Esophagus muscularis mucosa (tissue), 4 donors: ENCODE measurements at places on chromosomes 1 and 21. TPM values are rescaled to one million over a fixed set of nuclear protein-coding genes. Genes with fewer than 3 reads are reported as not detected.

DNA sequence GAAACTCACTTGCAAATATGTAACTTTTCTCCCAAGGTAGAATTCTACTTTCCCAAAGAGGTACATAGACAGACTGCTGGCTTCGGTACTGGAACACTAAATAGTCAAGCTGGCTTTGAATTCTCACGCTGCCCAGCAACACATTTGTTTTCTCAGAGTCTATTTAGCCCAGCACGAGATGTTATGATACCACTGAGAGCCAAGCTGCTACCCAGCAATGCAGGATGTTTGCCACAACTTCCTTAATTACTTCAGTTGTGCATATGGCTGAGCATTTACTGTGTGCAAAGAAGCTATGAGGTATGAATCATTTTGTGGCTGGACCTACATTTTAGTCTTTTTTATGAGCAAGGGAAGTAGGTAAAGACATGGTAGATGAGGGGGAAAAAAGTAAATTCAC lies 793.2 kb downstream of the PLA2G4A start:
- no peak for DNase-seq

DNA sequence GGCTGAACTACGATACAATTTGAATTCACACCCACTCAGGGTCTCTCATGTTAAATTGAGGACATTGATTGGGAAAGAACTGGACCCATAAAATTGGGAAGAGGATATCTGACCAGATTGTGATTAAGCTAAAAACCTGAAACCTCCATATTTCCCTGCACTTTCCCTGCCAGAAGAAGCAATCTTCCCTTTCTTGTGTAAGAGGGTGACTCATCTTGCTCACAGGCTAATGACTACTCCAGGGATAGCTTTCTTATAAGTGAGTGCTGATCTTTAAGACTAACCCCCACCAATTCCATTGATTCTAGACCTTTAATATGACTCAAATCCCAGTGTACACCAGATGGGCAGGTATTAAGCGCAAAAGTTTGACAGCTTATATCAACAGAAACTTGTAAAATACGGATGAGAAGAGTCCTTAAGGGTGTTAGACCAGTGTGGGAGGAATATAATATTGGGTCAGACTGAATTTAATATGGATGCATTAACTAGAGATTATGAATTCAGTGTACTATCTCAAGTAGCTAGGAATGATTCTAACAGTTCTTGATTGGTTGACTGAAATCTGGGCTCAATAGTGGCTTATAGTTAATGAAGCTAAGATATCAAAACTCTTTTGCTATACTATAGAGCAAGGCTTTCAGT lies 12.1 kb upstream of the SGIP1 start:
- no peak for DNase-seq

- DNase-seq, result no peak
Observed at GRCh38 chr1:22056936-22057335, 4.4 kb downstream of the CDC42 start.

DNA sequence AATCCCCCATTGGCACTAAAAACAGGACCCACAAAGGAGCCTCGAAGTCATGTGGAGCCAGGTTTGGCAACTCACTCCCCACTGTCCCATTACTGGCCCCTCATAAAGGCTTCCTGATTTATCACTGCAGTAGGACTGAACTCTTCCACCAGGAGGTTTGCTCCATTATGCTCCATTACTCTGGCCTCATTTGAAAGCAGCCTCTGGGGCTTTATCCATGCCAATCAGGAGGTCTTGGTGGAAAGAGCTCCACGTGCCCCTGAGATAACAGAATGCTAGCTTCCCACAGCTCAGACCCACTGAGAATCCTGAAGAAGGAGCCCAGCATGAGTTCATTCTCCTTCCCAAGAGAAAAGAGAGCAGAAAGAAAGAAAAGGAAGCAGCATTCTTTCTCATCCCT lies 76.4 kb downstream of the HIVEP3 start:
- no peak for DNase-seq

DNA sequence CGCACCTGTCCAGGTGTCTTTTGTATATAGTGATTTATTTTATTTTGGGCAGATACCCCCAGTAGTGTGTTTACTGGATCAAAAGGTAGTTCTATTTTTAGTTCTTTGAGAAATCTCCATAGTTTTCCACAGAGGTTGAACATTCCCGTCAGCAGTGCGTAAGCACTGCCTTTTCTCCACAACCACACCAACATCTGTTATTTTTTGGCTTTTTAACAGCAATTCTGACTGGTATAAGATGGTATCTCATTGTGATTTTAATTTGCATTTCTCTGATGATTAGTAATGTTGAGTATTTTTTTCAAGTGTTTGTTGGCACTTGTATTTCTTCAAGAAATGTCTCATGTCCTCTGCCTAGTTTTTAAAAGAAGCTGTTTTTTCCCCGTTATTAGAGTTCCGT lies 39.2 kb downstream of the FOXJ3 start:
- no peak for DNase-seq

GRCh38 chr1:216627252-216627651 lies 96.0 kb downstream of the ESRRG start:
- DNase-seq, result no peak

DNA sequence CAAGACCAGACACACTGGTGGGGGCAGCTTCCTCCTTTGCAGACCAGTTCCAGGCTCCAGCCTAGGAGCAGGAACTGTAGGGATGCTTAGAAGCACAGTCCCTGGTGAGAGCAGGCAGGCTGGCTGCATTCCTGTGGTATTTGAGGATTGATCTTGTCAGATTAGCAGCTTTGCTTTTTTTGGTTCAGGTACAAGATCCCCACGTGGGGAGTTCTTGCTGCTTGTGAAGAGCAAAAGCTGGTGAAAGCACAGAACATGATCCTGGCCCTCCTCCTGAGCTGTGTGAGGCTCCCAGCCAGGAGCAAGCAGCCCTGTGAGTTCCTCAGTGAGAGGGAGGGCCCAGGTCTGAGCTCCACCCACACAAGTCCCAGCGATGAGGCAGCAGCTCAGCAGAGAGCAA lies 75.3 kb upstream of the ARTN start:
- no peak for DNase-seq

GRCh38 chr1:89098857-89099256 lies 27.1 kb downstream of the GBP2 start:
- DNase-seq, result no peak

DNA sequence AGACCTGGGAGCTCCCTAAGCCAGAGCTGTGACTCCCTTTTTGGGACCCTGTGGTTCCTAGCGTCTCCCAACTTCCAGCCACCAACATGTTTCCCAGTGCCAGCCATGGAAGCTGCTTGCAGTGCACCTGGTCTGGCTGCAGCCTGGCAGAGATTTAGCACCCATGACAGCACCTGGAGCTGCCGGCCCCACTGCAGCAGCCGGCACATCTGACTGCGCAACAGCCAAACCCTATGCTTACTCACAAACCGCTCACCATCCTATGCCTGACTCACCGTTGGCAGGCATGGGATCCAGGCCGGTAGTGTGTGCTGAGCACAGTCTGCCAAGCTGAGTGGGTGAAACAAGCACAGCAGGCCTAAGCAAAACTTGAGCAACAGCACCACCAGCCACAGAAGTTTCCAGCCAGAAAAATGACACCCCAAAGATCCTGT lies 435.9 kb upstream of the PRMT6 start:
- DNase-seq, result no peak

- no peak for DNase-seq
Observed at GRCh38 chr1:116836099-116836498, 73.6 kb upstream of the PTGFRN start.

- DNase-seq, result peak; percentile 37
Observed at GRCh38 chr1:91065337-91065736, 43.5 kb upstream of the ZNF644 start.

GRCh38 chr1:146032631-146033219 lies 11.2 kb upstream of the HJV start:
- DNase-seq, result no peak

DNA sequence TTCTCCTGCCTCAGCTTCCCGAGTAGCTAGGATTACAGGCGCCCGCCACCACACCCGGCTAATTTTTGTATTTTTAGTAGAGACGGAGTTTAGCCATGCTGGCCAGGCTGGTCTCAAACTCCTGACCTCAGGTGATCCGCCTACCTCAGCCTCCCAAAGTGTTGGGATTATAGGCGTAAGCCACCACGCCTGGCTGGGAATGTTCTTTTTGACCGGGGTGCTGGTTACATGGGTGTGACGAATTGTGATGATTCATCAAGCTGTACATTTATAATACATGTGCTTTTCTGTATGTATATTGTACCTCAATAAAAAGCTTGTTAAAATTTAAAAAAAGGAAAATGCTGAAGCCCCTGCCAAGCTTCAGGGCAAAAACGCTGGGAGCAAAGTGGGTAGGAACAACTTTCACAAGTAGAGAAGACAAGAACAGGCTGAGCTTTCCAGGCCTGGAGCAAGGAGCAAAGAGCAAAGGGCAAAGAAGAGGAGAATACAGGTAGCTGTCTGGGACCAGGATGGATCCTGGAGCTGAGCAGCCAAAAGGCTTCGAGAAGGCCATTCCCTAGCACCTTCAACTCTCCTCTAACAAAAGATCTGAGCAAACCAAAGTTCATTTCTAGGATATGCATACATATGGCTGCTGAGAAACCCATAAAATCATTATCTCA lies 20.5 kb upstream of the YRDC start:
- DNase-seq, result no peak

- DNase-seq, result no peak
Observed at GRCh38 chr1:115648717-115649691, 7.2 kb downstream of the VANGL1 start.

- DNase-seq, result no peak
Observed at GRCh38 chr1:192756847-192757246, 52.0 kb upstream of the RGS2 start.

- no peak for DNase-seq
Observed at GRCh38 chr1:60696512-60696911, 385.8 kb upstream of the NFIA start.

DNA sequence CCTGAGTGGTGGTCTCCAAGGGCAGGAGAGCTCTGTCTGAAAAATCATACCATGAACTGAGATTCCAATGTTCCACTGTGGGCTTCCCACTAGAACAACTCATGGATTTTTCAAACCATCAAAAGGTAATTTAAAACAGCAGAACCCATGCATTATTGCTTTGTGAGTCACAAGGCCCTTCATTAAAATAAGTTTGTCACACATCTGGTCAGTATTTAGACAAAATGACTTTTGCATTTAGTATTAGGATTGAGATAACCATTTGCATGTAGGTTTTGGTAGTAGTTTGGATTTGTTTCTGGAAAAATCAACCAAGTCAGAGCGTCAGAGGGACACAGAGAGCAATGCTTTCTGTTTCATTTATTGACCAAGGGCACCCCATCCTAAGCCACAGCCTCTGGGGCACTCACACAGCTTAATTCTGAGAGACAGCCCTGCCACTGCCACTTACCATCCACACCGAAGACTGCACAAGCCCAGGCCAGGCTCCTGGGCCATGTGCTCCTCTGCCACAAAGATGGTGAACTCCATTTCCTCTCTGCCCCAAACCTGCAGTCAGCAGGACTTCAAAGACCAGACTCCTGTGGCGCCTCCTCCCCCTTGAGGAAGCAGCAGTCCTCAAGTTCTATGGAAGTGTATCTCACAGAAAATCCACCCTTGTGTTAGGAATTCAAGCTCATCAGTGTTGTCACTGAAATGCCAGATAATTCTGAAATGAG lies 132.6 kb upstream of the DUSP10 start:
- DNase-seq, result peak; percentile 89

DNA sequence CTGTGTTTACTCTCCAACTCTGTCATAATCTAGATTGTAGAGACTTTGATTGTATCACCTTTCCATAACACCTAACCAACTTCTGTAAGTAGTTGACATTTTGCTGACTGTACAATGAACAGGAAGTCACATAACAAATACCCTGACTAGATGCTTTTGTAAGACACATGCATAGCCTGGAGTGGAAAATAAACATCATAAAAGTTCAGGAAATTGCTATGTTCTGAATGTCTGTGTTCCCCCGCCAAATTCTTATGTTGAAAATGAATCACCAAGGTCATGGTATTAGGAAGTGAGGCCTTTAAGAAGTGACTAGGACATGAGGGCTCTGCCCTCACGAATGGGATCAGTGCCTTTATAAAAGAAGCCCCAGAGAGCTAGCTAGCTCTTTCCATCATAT lies 40.4 kb upstream of the ZSWIM5 start:
- DNase-seq, result no peak

- DNase-seq, result peak; percentile 64
Observed at GRCh38 chr1:231020816-231021215, 19.2 kb downstream of the FAM89A start.

DNA sequence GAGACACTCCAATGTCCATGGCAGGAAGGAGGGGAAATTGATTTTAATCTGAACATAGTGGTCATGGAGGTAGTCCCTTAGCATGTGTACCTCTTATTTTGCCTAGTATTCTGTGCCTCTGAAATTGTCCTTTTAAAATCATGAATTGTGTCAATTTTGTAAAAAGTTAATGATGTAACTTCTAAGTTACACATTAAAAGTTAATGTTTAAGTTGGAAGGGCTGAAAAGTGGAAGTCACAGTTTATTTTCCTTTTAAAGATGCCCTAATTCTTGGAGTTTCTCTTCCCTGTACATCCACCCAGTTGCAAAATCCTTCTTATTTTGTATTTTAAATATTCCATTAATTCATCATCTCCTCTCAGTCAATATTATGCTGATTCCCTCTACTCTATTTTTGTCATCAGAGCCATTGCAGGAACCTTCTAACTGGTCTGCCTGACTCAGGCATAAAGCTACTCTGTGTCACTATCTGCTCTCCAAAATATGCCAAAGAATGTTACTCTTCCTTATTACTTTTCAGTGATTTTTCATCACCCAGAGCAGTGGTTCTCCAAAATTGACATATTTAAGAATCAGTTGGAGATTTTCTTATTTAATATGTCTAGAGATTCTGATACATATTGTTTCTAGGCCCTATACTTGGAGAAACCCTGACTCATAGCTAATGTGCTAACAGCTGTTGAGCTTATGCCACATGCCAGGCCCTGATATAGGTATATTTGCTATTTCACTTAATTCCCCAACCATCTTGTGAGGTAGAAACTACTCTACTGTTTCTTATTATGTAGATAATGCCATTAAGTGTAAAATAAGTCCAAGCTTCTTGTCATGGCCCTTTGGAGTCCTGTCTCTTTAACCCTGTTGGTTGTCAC lies 5.1 kb downstream of the HOOK1 start:
- no peak for DNase-seq

Gene LCE2B
- not detected for total RNA-seq

Gene RASSF5
- total RNA-seq, result 23.0 TPM

Gene CYP2J2
- total RNA-seq, result 0.42 TPM

Gene SDC3
- total RNA-seq, result 62.7 TPM

Gene MPL
- not detected for total RNA-seq

Gene LEFTY1
- total RNA-seq, result not detected

Gene NTMT2
- total RNA-seq, result not detected

Gene OR2W3
- 0.34 TPM for total RNA-seq

Gene ANGPTL7
- total RNA-seq, result 4.2 TPM
